ENCODE measurements at places on chromosomes 2 and 18. TPM values are rescaled to one million over a fixed set of nuclear protein-coding genes. Genes with fewer than 3 reads are reported as not detected.

DNA sequence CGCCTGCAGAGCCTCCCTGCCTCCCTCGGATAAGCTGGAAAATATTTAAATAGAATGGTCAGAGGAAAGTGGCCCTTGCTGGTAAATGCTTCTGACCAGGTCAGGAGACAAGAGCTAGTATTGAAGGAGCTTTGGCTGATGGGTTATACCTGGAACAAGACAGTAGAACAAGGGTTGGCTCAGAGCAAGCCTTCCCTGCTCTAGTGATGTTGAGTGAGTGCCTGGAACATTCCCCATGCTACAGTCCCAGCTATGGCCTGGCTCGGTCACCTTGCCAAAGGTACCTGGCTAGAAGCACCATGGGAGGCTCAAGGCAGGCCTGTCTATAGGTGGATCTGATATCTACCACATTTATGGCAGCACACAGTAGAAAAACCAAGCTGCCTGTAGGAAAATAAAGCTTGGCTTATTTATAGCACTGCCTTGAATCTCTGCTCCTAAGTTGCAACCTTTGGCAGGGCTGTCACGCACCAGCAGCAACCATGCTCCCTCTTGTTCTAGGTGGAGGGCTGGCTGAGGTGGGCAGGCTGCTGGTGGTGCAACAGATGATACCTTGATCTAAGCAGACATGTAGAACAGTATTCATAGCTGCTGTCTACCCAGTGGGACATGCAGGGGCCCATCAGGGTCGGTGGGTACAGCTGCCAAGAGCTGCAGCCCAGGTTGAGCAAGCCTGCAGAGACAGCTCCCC lies 66.7 kb upstream of the BCL2L11 start:
- DNase-seq = no peak
- no peaks in the 10 kb centered on the region for H3K36me3 ChIP-seq
- no peak overlapping the region for H3K27ac ChIP-seq
- peaks cover 27% of the 10 kb centered on the region for H3K4me1 ChIP-seq

The IL36B gene
- total RNA-seq = not detected

The DUSP19 gene
- total RNA-seq = 3.6 TPM

The FAHD2A gene
- total RNA-seq = 90.2 TPM

DNA sequence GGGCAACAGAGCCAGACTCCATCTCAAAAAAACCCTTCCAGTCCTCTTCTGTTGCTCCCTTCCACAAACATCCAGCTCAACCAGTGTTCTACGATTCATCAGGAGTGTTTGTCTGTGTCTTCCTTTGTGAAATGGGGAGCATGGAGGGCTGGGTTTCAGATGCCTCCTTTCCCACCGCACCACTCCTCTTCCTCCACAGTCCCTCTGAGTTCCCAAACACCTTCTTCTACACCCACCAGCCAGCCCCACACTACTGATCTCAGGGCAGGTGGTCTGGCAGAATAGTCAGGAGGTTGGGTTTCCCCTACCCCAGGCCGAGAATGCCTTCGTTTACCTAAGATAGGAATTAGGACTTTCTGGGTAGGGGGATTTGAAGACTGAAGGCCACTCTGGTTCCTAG lies 36.9 kb downstream of the NGEF start:
- H3K4me3 ChIP-seq = no peak overlapping the region
- no peaks in the 10 kb centered on the region for H3K27me3 ChIP-seq
- no peaks in the 10 kb centered on the region for H3K4me1 ChIP-seq
- H3K27ac ChIP-seq = no peak overlapping the region
- no peaks in the 10 kb centered on the region for H3K36me3 ChIP-seq

GRCh38 chr2:97664636-97664970 lies 759 bp upstream of the ACTR1B start:
- H3K4me1 ChIP-seq = peaks cover 18% of the 10 kb centered on the region
- peak overlapping the region; percentile 96 for H3K27ac ChIP-seq
- no peak for DNase-seq
- peak overlapping the region; percentile 68 for H3K4me3 ChIP-seq

DNA sequence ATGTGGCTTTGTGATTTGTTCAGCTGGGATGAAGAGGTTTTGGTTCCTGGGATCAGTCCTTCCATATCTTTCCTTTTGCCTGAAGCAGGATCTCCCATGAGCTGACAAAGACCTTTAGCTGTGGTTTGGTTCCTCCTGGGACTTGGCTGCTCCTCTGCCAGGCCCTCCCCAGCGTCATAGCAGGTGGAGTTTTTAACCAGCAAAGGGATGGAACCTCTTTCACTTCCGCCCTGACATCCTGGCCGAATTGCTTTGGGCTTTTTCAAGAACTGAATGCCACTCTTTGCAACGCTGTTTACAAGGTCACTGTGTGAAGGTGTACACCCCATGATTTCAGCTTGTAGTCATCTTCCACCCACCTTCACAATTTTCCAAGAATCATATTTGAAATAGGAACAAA lies 390 bp downstream of the PCARE start:
- H3K27me3 ChIP-seq = no peaks in the 10 kb centered on the region
- DNase-seq = no peak
- no peaks in the 10 kb centered on the region for H3K4me1 ChIP-seq
- no peak overlapping the region for H3K27ac ChIP-seq

DNA sequence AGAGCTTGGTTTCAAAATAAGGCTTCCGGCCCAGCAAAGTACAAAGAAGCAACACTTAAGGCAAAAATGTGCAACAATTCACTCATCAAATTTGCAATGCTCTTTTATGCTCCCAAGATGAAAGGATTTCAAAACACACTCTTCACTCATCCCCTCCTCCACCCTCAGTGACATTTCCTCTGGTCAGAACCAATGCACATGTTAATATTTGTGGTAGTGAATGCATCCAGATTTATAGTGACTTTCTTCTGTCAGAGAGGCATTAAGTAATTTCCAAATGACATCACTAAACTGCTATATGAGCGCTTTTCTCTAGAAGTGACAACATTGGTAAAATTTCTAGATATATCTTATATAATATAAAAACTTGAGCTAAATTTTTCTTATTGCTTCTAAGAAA lies 800.4 kb downstream of the NRXN1 start:
- no peaks in the 10 kb centered on the region for H3K27me3 ChIP-seq
- H3K36me3 ChIP-seq = no peaks in the 10 kb centered on the region
- DNase-seq = no peak
- no peak overlapping the region for H3K4me3 ChIP-seq
- no peak overlapping the region for H3K27ac ChIP-seq
